NCI-H2171 (cell line): ENCODE measurements at places on chromosomes 13 and 19.

DNA sequence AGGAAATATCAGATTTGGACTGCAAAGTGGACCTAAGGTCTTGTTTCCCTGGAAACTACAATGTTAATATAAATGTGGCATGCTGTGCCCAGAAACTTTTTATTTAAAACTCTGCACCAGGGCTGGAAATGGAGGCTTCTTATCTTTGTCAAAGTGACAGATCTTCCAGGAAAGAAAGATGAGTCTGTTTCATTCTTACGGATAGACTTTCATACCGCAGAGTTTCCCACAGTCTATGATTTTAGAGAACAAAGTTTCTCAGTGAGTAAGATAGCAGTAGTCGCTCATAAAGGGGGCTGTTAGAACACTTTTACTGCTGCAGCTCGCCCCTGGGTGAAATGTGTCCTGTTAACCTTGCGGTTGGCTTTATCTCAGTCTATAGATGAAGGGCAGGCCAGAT is 6.7 kb downstream of the CLEC11A start:
- DNase-seq = no peak

- DNase-seq = no peak
These were observed 809 bp downstream of the MYO1F start for GRCh38 chr19:8576273-8576993.

DNA sequence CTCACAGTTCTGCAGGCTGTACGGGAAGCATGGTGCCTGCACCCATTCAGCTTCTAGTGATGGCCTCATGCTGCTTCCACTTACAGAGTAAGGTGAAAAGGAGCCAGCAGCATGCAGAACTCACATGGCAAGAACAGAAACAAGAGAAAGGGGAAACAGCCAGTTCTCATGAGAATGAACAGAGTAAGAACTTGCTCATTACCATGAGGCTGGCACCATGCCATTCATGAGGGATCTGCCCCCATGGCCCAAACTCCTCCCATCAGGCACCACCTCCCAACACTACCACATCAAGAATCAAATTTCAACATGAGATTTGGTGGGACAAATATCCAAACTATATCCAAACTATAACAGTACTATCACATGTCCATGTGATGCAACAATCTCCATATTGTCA is 72.1 kb downstream of the KATNAL1 start:
- no peak for DNase-seq

DNA sequence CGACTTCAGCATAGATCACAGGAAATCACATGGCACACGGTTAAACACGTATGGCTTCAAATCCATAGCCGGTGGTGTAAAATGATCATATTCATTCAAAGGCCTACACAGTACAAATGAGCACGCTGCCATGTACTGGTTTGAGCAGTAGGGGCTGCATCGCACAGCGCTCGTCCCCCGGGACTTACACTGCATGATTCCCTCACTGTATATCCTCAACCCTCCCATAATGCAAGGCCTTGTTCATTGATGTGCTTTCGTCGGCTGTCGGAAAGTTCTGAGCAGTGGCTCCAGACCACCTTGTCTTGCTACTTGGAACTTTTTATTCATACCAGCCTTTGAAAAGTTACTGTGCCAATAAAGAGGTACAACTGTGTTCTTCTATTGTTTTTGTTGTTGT is 578.2 kb downstream of the MYO16 start:
- DNase-seq = no peak

DNA sequence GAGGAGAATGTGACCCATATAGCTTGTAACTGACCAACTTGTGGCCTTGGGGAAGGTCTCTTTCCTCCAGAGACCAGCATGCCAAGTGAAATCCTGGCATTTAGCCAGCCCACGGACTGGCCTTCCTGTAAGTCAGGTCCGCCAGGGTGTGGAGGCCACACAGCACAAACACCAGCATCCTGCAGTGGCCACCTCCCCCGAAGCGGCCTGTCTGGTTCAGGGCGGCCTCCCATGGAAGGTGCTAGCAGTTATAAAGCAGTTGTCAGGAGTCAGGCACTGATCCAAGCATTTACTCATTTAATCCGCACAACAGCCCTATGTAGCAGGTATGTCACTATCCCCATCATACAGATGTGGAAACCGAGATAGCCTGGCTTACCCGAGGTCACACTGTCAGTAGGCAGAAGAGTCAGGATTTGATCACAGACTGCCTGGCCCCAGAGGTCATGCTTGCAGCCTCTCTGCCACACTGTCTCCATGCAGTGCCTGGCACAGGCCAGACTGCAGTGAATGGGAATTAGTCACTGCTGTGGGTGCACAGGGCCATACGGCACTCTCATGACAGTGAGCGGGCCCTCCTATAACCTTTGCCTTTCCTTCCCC is 36.7 kb downstream of the CAPN12 start:
- DNase-seq = no peak

DNA sequence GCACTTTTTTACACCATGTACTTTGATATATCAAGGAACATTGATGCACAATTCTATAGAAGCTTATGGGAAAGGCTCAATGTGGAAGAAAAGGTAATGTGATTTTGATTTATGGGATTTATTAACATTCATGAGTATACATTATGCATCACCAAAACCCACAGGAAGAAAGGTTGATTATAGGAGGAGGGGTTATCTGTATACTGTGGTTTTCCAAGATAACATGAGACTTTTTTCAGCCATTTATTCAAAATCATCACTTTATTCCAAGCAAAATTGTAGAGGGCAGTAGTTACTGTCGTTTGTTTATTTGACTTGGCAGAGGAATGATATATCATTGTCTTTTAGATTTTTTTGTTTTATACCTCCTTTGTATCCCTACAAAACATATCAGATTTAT is 54.9 kb downstream of the WDFY2 start:
- DNase-seq = no peak

- no peak for DNase-seq
These were observed 40.7 kb downstream of the BICRA start for GRCh38 chr19:47649588-47649987.

- DNase-seq = no peak
These were observed 12.9 kb upstream of the GIPR start for GRCh38 chr19:45655073-45655472.

DNA sequence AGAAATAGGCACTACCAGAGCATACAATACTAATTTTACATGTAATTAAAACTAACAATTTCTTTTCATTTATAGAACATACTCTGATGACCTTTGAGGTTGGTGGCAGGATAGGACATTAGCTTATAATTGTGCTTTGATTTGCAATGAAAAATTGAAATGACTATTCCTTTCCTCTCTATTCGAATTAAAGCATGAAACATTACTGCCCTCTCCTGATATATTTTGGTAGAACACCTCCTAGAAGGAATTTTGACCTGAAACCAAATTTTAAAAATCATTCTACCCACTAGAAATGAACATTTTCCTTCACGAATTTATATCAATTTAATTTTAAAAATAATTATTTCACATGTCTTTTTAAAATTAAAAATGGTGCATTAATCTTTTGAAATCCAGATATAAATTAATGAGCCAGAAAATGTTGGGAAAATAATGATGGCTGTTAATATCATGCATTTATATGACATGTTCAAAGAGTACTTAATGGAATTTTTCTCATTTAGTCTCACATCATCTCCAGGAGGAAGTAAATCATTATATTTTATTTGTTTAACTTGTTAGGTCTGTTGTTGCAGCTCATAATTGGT is 556.3 kb upstream of the ARGLU1 start:
- peak; percentile 2 for DNase-seq

DNA sequence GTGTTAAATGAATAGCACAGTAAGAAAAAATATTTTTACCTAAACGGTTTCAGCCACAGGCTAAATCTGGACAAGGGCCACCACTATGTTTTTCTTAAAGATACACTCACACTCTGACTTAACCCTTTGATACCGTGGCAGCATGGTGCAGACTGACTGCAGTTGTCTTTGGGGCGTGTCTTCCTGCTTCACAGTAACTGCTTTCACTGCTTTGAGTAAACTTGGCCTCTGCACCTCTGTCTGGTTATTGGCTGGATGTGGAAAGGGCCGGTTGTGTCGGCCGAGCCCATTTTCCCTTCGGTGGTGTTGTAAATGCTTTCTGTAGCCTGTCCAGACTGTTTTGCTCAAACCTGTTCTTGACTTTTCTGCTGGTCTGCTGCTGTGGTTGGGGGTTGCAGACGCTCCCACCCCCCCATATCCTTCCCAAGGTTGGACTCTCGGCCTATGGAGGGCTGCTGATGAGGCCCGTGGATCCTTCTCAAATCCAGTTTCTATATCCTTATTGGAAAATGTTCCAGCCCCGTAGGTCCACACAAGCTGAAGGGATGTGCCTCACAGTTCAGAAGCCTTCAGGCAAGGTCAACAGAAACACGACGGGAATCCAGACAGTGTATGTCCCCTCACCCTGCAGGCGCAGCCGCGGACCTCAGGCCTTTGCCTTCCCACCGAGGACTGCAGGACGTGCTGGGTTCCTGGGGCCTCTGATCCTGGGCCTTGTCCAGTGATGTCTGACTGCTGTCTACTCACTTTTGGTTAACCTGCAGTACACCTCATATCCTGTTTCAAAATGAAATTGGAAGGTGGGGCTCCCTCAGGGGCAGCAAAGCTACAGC is 90.2 kb upstream of the RNF113B start:
- DNase-seq = no peak

DNA sequence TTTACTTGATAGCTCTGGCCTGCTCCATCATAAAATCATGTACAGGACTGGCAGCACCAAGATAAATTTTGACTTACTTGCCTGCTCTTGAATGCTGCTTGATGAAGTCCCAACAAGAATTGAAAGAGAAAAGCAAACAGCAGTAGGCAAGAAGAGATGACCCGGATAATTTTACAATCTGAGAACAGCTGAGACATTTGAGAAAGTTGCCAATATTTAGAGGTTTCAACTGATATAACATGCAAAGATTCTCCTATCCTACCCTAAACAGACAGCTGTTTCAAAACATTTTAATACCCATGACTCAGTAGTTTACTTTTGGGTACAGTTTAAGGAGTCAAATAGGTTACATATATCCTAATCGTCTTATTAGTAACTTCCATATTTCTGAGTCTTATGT is 5.9 kb downstream of the FRY start:
- no peak for DNase-seq

GRCh38 chr19:40383668-40384248 is 6.2 kb downstream of the HIPK4 start:
- no peak for DNase-seq

DNA sequence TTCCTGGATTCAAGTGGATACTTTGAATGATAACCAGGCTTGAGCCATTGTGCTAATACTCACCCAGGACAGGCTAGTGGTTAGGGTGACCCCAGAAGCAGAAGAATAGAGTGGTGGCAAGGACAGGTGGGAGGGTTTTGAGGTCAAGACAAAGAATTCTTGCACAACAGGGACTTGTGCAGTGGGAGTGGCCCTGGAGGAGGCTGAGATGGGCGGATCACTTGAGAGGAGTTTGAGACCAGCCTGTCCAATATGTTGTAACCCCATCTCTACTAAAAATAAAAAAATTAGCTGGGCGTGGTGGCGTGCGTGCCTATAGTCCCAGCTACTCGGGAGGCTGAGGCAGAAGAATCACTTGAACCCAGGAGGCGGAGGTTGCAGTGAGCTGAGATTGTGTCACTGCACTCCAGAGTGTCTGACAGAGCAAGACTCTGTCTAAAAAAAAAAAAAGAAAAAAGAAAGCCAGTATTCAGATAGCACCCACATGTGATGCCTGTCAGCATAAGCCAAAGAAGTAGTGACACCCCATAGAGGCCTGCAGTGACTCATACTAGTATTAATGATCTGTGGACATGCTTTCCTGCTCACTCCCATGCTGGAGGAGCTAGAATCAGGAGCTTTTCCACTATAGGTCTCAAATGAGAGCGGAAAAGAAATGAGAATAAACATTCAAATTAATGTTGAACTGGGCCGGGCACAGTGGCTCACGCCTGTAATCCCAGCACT is 78.7 kb downstream of the RNF17 start:
- no peak for DNase-seq

GRCh38 chr19:13058951-13059660 is 43.6 kb downstream of the LYL1 start:
- no peak for DNase-seq

DNA sequence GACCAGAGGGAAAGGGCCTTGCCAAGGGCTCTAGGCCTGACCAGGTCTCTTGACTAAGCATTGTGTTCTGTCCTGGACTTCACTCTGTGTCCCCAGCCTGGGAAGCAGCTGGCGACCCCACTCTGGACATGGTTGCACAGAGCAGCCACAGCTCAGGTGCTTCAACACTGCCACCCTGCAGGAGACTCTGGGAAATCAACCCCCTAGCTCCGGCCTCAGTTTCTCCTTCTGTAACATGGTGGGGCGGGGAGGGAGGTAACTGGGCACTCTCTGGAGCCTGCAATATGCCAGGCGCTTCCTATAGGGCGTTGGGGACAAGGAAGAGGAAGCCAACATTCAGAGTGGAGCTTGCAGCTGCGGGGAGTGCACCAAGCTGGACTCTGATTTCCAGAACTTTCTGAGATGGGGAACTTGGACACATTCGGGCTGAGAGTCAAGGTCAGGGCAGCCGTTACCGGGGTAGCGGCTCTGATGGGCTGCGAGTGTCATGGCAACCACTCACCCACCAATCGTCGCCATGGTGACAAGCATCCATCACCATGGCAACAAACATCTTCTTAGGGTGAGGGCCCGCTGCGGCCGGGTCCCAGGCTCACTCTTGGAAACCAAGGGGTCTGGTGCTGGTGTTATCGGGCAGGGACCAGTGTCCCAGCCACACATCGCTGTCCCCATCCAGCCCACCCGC is 12.8 kb downstream of the F2RL3 start:
- DNase-seq = no peak

- DNase-seq = no peak
These were observed 49.9 kb downstream of the TBC1D4 start for GRCh38 chr13:75432045-75432444.

DNA sequence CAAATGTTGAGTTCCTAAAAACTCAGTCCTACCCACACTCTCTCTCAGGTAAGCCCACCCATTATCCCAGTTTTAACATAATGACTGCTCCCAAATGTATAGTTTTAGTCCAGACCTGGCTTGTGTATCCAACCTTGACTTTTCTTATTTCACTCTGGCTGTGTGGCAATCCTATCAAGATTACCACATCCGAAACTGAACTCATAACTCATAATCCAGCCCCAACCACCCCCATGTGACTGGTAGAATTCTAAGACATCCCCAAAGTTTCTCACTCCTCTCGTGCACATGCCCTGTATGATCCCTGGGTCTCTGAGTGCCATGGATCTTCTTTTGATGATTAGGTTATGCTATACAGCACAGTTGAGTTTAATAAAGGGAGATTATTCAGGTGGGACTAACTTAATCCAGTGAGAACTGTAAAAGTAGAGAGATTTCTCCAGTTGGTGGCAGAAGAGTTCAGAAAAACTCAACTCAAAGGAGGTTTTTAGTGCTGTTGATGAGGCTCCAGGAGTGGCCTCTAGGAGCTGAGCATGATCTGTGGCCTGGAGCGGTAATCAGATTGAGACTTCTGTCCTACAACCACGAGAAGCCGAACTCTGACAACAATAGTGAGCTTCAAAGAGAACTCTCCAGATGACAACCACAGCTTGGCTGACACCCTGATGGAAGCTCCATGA is 413.4 kb downstream of the ZNF536 start:
- DNase-seq = no peak
